GM19239 (cell line): ENCODE measurements at places on chromosomes 3 and 15.

DNA sequence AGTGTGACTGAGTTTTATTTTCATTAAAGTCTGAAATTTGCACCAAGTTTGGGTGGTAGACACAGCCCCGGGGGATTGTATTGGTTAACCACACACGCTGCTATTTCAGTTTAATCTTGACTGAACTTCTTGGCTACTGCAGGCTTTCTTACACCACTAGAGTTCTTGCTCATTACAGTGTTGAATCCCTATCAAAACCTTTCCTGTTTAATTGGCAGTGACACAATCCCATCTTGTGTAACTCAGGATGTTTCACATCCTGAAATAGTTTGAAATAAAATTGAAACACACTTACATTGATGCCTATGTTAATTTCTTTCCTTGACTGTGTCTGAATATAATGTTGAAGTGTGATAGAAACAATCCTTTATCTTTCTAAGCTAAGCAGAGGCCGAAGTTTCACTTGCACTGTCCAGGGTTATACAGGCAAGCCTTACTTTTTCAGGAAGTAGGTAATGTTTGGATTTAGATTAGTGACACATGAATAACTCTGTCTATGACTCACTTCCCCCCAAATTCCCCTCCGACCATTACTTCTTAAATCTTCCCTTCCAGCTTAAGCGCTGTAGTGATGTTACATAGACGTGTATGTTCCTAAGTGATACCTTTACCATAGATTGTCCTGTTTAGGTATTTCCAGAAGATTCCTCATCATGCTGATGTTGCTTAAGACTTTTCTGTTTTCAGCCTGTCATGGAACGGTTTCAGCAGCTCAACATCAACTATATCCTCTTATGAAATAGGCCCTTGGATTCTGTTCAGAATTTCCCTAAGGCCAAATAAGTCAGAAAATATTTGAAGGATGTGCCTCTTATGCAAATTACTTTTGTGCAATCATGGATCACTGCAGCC lies 16.8 kb downstream of the ATG7 start:
- no peak for DNase-seq

GRCh38 chr3:142651711-142652110 lies 55.5 kb downstream of the PLS1 start:
- DNase-seq: no peak

DNA sequence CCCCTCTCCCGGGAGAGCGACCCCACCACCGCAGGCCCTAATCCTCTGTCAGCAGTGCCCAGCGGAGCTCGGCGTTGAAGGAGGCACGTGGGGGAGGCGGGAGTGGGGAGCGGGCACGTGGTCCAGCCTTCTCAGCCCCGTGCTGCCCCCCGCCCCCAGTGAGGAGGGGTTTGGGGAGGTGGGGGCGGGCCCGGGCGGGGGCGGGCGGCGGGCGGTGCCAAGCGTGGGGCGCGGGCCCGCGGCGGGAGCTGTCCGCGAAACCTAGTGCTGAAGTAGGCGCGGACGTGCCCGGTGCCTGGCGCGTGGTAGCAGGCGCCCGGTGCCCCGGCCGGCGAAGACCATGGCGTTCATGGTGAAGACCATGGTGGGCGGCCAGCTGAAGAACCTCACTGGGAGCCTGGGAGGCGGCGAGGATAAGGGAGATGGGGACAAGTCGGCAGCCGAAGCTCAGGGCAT lies at the start of gene CPLX3:
TSS of gene CPLX3 (plus strand) at position 264 of the 456 bp plus-strand sequence. CDS start at position 341, 77 bp downstream.
- DNase-seq: no peak

- DNase-seq: no peak
Measured at GRCh38 chr3:54273791-54274190, 151.4 kb downstream of the CACNA2D3 start.

DNA sequence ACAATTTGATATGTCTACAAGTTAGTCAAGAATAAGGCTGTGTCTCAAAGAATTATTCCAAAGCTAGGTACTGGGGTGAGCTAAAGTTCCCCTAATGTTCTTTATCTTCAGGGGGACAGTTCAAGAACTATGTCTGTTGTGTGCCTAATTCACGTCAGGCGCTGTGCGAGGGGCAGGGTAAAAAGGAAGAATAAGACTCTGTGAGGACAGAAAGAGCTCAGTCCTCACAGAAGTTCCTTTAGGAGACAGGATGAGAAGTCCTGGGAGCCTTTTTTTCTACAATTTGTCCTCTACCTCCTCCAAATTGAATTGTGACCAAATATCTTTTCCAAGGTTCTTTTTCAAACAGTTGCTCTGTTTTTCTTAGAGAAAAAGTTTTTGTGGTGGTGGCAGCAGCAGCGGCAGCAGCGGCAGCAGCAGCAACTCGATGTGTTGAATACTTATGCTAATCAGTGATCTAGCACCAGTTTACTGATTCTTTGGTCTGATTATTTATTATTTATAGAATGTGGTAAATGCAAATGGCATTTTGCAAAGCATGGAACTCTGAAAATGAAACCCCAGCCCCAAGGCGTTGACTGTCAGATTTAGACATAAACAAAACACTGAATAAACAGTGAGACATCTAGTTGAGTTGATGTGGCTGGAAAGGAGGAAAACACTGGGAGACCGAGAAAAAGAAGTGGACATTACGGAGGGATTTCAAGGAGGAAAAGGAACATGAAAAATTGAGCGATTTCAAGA lies 88.6 kb downstream of the GTPBP8 start:
- no peak for DNase-seq

DNA sequence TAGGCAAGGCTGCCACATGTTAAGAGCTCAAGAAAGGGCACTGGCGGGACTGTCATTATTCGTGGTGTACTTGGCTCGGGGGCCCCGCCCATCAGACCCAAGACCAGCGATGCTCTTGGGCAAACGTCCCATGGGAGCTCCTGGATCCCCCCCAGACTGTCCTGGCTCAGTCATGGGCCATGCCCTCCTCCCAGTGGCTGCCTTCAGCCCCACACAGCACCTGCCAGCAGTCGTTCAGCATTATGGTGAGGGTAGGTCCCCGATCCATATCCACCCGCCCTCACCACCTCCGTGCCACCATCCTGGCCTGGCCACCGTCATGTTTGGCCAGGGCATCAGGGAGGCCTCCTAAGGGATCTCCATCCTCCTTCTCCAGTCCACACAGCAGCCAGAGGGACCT lies 51.4 kb upstream of the IQSEC1 start:
- no peak for DNase-seq

GRCh38 chr15:66897416-66897815 lies 168.0 kb upstream of the SMAD3 start:
- DNase-seq: no peak

- DNase-seq: no peak
Measured at GRCh38 chr3:112089956-112090886, 4.0 kb downstream of the C3orf52 start.

DNA sequence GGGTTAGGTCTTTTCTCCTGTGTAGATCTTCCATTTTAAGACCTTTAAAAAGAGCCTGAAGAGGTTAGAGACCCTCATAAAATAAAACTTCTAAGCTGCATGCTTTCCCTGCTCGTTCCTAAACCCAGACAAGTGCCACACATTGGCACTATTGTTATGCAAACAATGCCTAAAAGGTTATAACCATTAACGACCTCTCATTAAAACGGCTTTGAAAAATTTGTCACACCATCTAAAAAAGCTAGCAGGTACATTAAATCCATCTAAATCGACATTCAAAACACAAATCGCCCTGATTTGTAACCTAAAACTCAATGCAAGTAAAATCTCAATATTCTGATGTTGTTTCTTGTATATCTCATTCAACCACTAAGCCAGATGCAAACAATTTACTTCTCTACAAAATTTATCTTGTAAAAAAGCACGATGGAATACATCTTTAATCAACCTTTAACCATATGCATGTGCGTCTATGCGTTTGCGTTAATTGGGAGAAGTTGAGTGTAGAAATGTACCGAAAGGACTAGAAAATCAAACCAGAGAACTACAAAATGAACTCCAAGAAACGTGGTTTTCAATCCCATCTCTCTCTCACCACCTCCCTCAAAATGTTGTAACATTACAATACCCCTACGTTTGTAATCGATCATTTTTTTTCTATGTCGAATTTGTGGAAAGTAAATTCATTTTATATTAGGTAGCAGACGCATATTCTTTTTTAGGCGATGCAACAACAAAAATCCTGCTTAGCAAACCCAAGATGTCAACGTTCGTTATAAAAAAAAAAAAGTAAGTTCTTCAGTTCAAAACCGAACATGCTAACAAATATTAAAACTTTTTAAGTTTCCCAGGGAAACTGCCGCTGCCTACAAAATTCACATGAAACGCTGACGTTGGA lies 1.2 kb downstream of the ALDH1A2 start:
- no peak for DNase-seq

DNA sequence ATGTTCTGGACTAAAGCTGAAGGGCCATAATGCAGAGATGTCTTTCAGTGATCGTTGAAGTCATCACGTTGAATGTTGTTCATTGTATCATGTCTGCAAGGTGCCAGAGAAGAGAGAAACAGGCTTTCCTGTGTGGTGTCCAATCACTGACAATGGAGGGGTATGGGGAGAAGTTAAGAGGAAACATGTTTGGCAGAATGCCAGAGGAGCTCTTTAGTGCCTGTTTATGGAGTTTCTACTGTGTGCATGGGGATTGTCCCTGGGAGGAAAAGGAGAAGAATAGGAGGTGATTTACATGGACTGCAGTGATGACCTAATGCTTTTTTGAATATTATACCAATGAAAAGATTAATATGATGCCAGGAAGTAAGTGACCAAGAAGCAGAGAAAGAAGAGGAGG lies 11.7 kb downstream of the SCAANT1 start:
- no peak for DNase-seq

GRCh38 chr3:30832961-30833575 lies 61.4 kb downstream of the GADL1 start:
- no peak for DNase-seq

GRCh38 chr15:99662903-99663302 lies 70.3 kb downstream of the LYSMD4 start:
- DNase-seq: no peak

DNA sequence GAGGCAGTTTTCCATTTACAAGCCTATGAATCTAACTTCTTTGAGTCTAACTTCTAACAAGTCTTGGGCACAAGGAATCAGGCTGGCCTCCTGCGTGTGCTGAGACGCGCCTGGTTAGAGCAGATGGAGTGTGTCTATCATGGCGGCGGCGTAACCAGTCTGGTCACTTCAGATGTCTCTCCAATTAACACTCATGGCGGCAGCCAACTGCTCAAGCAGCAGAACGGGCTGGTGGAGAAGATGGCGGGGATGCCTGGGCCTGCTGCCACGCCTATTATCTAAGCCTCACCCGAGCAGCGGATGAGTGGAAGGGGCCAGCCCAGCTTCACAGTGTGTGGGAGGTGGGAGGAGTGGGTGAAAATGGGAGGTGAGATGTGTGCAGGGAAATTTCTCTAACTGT lies 246.4 kb upstream of the TPRG1 start:
- DNase-seq: no peak

- no peak for DNase-seq
Measured at GRCh38 chr3:76096836-76097588, 311.7 kb upstream of the ZNF717 start.

- no peak for DNase-seq
Measured at GRCh38 chr3:4734454-4734853, 241.3 kb downstream of the ITPR1 start.

DNA sequence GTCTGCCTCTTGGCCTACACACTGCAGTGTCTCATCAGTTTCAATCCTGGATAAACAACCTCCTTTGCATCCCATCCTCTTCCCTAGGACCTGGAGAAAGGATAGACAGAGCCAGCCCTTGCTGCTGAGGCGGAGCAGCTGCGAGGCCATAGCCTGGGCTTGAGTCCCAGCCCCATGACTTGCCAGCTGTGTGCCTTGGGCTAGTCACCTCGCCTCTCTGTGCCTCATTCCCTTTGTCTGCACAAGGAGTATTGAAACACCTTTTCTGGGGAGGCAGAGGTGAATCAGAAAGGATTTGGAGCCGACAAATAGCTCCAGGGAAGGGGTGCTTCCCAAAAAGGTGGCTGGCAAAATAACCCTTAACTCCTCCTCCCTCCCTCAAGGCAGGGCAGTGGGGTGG lies 65.0 kb upstream of the SLC6A1 start:
- no peak for DNase-seq

GRCh38 chr3:119148493-119149180 lies 2.7 kb downstream of the TEX55 start:
- no peak for DNase-seq

DNA sequence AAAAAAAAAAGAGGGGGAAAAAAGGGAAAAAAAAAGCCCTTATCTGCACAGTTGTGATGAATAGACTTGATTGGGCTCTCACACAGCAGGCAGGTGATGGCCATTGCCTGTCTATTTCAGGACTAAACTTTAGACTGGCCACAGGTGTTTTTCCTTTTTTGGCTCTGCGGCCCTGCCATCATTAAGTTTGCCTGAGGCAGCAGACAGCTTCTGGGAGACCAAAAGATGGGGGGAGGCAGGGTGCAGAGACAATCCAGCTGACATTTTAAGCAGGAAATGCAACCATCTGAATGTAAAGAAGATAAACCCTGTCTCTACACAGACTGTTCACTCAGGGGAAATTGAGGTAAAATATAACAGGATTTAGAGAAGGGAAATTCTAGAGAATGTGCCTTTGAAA lies 295.0 kb upstream of the KCNH8 start:
- no peak for DNase-seq

- DNase-seq: no peak
Measured at GRCh38 chr3:38964646-38965045, 87.1 kb downstream of the SCN11A start.

- no peak for DNase-seq
Measured at GRCh38 chr3:9248522-9249271, 749 bp downstream of the SRGAP3 start.

DNA sequence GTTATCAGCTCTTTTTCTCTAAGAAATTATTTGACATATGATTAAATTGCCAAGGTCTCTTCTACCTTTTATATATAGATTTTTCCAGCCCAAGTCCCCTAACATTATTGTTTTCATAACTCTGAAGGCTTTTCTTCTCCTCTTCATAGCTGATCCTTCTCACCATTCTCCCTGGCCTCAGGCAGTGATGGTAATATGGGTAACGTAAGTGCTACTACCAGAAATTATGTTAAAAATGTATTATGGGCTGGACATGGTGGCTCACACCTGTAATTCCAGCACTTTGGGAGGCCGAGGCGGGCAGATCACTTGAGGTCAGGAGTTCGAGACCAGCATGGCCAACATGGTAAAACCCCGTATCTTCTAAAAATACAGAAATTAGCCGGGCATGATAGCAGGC lies 29.2 kb downstream of the BMF start:
- DNase-seq: no peak

DNA sequence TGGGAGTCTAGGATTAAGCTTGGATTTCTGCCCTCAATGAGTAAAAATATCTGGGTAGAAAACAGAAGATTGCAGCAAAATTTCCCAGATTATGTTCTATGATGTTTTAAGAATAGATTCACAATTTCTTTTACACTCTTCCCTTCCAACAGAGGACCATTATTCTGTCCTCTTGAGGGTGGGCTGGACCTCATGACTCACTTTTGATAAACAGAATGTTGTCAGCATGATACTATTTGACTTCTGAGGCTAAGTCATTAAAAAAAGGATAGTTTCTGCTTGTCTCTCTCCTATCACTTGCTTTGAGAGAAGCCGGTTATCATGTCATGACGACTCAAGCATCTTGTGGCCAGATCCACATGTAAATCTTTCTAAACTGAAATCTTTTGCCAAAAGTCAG lies 396.2 kb upstream of the CDIN1 start:
- DNase-seq: no peak
